Heart left ventricle (tissue), 16 donors: ENCODE measurements at places on chromosomes 6 and 20. TPM values are rescaled to one million over a fixed set of nuclear protein-coding genes. Genes with fewer than 3 reads are reported as not detected.

- no peak for DNase-seq
Observed at GRCh38 chr6:83722876-83723275, 14.0 kb upstream of the SNAP91 start.

Gene PNLDC1
- not detected for total RNA-seq

Gene PAX1
- not detected for total RNA-seq

- no peak for DNase-seq
Observed at GRCh38 chr20:21933526-21933925, 228.1 kb downstream of the PAX1 start.

GRCh38 chr20:46695892-46696291, 6.6 kb upstream of the TP53RK start:
- no peak for DNase-seq

DNA sequence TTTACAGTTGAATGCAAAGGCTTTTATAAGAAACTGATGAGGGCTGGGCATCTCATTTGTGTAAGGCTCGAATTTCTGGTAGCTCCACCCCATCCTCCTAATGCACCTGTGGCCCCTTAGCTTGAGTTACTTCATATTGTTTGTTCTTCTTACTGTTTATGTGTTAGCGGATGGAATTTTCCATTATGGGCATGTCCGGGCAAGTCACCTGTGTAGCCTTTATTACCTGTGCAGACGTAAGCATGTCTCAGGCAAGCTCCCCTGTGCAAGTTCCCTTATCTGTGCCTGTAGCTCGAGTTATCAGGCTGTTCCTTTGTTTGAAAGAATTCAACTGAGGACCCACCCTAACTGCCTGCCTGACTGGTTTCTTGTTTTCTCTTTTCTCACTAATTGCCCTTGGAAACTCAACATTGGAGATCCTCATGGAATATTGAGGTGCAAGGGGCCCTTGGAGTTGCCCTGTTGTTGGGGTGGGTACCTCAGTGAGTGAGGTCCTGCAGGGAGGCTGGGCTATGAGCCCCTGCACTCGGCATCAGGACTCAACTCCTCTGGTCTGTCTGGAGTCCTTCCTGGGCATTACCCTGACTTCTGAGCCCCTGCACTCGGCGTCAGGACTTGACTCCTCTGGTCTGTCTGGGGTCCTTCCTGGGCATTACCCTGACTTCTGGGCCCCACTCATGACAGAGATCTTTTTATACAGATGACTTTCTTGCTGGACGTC, 207.9 kb upstream of the SULF2 start:
- DNase-seq = no peak

DNA sequence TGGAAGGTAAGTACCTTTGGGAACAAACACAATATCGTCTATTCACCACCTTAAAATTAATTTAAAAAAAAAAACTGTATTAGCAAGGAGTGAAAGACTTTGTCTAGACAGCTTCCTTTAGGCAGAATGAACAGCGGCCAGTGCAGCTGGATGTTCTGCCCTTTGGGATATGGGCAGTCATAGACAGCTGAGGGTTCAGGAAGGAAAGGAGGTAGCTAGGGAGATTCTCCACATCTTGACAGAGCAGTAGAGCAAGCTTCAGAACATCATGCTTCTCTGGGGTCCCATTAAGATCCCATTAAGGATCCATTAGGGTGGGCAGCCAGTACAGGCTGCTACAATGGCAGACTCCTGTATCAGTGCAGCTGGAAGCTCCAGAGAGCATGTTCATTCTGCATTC, 46.5 kb upstream of the PLCB4 start:
- DNase-seq = peak; percentile 22

DNA sequence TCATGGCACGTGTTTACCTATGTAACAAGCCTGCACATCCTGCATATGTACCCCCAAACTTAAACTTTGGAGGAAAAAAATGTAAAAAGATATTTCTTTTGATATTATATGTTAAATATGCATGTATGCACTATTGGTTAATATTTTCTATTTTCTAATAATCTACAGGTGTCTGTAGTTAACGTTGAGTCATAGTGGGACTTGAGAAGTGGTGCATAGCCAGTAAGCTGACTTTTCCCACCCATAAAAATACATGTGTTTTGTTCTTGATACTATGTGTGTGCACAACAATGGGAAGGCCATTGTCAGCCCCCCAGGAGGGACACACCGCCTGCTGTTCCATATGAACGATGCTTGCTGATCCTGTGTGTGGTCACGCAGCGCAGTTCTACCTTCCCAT, 49.1 kb downstream of the FAM120B start:
- DNase-seq = no peak

GRCh38 chr20:51021067-51022025, 1.6 kb downstream of the KCNG1 start:
- DNase-seq = no peak
